ENCODE measurements at places on chromosomes 16 and 17.

DNA sequence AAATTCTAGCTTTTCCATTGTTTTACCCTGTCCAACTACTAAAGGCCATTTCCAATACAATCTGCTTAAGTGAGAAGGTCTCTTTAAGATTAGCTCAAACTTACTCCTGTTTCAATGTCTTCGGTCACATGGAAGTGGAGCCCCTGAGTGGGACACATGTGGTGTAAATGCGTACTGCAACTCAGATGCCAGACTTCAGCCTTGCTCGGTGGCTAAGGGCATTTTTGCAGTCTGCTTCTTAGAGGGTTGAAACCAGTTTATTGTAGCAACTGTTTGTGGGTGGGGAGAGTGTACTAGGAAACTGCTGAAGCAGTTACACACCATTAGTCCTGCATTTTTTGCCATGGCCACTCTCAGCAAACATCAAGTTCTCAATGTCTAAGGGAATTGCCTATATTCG, 140.6 kb downstream of the PARN start:
- no peak for DNase-seq

- no peak for DNase-seq
These were observed 59.9 kb downstream of the EPN2 start for GRCh38 chr17:19296786-19297778.

GRCh38 chr17:70544317-70544716, 375.0 kb downstream of the KCNJ2 start:
- no peak for DNase-seq

GRCh38 chr16:931626-932500, 38.9 kb downstream of the LMF1 start:
- DNase-seq = no peak

DNA sequence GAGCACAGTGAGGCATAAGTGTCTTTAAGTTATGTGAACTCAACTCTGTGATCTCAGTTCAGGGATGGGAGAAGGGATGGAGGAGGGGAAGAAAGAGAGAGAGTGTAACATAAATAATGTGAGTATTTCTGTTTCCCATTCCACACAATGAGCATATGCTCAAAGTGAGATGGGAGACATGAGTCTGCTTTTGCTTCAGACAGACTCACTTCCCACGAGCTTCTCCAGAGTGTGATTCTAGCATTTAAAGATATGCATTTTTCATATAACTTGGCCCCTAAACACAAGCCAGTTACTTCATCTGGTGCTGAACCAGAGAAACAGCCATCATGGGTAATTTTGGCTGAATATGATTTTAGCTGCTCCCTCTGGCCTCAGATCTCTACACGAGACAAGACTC, 35.0 kb downstream of the SHISA9 start:
- DNase-seq = no peak

- DNase-seq = no peak
These were observed 105.6 kb upstream of the TOM1L1 start for GRCh38 chr17:54795046-54795445.

DNA sequence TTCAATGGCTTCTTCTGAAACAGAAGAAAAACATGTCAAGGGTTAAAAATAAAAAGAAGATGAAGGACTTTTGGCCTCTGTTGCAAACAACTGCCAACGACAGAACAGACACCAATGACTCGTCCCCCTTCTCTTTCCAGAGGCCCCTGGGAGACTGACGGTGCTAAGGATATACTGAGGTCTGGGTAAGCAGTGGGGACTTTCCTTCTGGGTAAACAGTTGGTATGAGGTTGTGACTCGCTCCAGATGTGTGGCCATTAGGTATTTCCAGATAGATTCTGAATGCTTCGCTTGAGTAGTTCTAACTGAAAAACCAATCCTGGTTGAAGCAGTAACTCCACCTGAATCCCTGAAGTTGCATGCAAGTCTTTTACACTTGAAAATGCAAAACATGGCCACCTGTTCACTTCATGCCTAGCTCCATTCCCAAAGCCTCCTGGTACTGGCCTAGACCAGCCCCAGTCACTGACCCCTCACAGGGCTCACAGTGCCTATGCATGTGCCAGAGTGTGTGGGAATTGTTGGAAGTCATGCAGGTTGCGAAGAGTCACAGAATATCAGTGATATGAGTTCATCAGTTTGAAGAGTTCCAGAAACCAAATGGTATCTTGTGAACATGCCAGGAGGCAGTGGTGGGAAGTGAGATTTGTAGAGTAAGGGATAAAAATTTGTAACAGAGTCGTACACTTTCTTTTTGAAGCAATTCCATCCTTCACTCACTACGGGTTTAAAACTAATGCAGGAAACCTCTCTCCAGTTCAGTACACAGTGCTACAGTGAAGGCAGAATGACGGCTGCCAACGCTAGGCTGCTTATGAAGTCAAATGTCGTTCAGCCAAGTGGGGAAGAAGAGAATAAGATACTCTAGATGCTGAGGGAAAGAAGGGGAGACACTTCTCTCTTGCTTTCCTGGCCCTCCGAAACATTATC, 217.8 kb downstream of the ZFHX3 start:
- DNase-seq = no peak

- DNase-seq = no peak
These were observed 9.4 kb downstream of the KRT33A start for GRCh38 chr17:41340934-41341861.

DNA sequence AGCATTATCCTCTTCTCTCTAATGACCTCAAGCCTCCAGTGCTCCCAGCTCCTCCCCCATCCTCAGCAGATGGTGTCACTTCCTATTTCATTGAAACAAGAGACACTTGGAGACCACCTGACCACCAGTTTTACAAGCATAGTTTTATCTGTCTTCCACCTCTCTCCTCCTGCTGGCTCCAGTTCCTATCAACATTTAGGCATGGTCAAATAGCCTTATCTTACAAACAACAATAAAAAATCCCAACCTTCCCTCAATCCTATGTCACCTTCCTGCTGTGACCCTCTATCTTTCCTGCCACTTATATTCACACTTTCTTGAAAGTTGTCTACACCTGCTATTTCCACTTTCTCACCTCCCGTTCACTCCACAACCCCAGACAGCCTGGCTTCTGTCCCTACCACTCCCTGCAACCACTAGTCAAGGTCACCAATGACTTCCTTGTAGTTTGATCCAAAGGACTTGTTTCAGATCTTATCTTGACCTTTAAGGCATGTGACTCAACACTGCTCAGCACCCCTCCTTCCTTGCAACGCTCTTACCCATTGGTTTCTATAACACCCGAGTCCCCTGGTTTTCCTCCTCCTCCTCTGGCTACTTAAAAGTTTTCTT, 4.3 kb upstream of the NTN1 start:
- no peak for DNase-seq

DNA sequence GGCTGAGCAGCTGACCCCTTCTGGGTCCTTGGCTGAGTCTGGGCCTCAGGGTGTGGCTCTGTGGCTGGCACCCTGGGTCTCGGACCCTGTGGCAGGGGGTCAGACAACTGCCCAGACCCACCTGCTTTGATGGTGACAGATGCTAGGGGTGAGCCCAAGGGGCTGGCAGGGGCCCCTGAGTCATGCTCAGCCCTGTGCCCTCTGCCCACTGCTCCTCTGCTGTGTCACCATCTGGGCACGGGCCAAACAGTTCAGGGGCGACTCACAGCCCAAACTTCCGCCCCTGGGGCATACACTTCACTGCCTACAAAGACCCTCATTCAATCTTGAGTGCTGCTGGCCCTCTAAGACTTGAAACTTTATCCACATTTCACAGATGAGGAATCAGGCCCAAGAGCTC, 5.7 kb downstream of the ADGRG1 start:
- DNase-seq = no peak

- no peak for DNase-seq
These were observed 3.5 kb downstream of the CYB561 start for GRCh38 chr17:63442549-63443035.

DNA sequence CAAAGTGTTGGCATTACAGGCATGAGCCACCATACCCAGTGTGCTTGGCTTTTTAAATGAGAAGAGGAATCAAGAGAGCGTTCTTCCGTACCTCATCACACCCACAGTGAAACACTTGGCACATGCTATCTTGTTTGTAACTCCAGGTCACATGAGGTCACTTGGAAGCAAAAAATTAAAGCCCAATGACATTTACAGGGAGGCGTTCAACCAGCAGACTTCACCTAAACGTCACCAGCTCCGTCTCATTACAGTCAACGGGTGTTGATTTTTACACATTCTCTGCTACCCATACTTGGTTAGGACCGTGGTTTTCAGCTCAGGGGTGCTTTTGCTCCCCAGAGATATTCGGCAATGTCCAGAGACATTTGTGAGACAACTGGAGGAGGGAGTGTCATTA, 127.0 kb downstream of the XYLT1 start:
- no peak for DNase-seq

- no peak for DNase-seq
These were observed 40.1 kb downstream of the HIC1 start for GRCh38 chr17:2094891-2095535.

GRCh38 chr17:2438823-2439222, 38.0 kb upstream of the MNT start:
- DNase-seq = no peak

DNA sequence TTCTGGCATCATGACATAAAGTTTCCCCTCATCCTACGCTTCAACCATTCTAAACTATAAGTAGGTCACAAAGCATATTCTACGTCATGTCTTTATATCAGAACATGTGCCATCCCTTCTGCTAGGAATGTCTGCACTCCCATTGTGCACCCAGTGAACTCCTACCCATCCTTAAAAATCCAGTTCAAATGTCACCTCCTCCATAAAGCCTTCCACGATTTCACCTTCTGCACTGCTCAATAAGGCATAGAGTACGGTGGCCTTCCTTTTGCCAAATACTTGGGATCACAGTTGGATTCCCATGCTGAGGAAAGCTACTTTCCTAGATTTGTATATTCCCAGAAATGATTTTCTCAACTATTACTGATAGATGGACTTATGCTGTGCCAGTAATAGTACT, 186.3 kb upstream of the ZKSCAN2 start:
- DNase-seq = no peak

- no peak for DNase-seq
These were observed 139.7 kb downstream of the AATF start for GRCh38 chr17:37088459-37088858.

- DNase-seq = no peak
These were observed 38.9 kb upstream of the ZC3H18 start for GRCh38 chr16:88531346-88531745.

GRCh38 chr16:1979271-1980029, 1.8 kb downstream of the NOXO1 start:
- peak; percentile 92 for DNase-seq

Data from left colon (tissue), 2 donors.